BJ (cell line): ENCODE measurements at places on chromosomes 1 and 21.
A peak's percentile ranks its signal among the peaks of the same experiment; 100 is the strongest.

DNA sequence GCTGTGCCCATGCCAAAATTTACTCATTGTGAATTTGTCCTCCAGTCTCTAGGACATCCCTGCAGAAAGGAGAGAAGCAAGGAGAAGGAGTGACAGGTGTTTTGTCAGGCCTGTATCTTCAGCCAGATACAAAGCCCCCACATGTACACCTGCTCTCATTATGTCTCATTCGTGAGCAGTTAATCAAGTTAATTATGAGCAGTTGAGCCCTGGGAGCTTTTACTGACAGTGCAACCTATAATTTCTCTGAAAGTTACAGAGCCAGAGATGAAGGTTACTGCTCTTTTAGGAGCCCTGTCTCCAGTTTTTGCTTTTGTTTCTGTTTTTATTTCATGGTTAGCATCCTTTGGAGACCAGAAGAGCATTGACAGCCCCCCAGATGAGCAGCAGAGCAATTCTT is 5.0 kb upstream of the ILDR2 start:
- no peak for DNase-seq

GRCh38 chr1:33099290-33100118 is 18.6 kb downstream of the AZIN2 start:
- DNase-seq, result peak; percentile 100

GRCh38 chr21:24367936-24368335 is 1239.3 kb downstream of the MRPL39 start:
- DNase-seq, result no peak

DNA sequence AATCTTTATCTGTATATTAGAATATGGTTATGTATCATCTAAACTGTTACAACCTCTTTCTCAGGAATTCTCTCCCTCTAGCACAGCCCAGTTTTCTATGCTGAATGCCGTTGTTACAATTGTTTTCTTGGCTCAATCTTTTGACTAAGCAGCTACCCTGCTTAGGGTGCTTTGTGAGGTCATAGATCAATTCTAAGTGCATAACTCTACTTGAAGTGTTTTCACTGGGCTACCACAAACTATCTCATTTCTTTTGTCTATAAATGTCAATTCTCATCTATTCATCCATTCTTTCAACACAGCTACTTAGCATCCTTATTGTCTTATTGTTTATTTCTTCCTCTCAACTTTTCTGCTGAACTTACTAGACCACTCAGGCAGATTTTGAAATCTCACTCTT is 77.1 kb downstream of the CEP350 start:
- peak; percentile 4 for DNase-seq

DNA sequence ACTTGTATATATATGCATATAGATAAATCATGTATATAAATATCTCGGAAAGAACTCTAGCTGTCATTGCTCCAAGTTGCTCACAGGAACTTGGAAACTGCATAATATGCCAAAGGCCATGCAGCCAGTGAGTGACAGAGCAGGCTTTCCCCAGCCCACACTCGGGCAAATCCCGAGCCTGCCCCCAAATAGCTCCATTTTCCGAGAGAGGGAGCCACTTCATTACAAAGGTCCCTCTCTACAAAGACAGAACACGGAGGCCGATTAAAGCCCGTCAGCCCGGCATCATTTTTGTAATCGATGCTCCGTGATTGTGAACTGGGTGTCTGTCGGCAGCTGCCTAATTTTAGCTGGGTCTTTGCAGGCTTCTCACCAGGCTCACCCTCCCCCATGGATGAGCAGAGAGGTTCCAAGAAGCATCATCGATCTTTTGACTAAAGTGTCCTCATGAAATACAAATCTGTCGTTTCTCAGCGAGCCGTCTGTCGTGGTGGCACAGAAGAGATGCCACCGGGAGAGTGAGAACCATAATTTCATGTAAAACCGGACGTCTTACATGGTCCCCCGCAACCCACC is 663.9 kb downstream of the PTPRU start:
- no peak for DNase-seq

DNA sequence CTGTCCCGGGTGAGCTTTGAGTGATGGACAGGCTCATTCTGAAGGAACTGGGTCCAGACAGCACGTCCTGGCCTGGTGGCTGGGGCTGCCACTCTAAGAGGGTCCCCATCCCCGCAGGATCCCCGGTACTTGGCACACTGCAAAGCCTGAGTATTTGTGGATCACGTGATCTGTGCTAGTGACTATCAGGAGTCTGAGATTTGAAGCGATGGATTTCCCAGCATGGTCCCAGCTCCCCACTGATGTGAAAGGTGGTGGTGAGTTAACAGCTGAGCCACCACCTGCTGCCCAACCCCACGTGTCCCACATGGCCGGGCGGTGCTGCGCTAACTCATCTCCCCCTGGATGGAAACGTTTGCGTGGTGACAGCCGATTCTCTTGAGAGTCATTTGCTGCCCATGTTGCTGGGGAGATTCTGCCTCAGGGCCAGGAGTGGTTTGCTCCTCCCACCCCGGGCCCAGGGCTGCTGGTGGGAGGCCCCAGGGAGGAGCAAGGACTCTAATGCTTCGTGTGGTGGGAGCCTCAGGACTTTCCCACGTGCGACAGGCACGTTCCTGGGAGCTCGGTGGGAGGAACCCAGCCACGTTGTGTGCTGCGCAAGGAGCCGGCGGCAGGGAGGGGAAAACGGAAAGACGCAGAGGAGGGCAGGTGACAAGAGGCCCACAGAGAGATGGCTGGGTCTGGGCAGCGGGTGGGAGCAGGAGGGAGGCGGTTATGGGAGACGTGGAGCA is 15.1 kb downstream of the FAAP20 start:
- no peak for DNase-seq

- DNase-seq, result no peak
Observed at GRCh38 chr1:154741741-154742495, 128.2 kb downstream of the KCNN3 start.

- DNase-seq, result no peak
Observed at GRCh38 chr1:26224606-26225005, 9.4 kb upstream of the CEP85 start.

GRCh38 chr1:37656026-37656425 is 21.3 kb upstream of the RSPO1 start:
- no peak for DNase-seq

DNA sequence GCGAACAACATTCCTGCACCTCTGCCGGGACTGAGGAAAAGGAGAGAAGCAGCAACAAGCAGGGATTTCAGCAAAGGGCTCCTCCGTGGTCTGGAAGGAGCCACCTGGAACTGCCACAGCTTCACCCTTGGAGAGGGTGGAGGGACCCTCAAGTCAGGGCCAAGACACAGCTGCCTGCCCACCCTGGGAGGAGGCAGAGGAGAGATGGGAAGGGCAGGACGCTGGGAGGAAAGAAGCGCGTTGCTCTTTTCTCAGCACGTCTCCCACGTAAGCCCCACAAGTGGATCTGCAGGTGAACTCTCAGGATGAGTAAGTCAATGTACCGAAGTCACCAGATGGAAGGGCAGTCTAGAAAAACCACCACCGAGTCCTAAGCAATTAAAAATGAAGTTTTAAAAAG is 39.6 kb downstream of the SLC19A1 start:
- no peak for DNase-seq

DNA sequence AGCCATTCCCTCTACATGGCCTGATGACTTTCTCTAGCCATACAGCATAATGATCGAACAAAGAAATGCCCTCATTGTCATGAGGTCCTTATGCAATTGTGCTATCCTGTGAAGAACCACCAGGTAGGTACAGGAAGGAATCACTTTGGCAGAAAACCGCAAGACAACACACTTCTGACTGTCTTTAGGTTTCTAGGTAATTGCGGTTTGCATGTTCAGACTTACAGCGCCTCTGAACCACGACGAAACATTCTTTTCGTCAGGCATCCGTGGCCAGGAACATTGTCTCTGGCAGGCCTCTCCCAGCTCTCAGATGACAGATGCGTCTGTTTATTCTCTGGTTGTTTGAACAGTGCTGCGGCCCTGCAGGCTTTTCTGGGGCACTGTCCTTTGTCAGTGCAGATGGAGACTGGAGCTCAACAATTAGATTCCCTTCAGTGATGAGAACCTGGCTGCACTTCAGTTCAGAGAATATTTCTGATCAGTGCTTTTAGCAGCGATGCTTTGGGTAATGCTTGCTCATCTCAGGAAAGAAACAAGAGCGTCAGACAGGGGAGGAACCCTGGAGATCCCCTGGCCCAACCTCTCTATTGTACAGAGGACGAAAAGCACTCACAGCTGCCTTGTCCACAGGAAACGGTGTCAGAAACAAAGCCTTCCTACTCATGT is 63.4 kb downstream of the B3GALT5 start:
- no peak for DNase-seq

DNA sequence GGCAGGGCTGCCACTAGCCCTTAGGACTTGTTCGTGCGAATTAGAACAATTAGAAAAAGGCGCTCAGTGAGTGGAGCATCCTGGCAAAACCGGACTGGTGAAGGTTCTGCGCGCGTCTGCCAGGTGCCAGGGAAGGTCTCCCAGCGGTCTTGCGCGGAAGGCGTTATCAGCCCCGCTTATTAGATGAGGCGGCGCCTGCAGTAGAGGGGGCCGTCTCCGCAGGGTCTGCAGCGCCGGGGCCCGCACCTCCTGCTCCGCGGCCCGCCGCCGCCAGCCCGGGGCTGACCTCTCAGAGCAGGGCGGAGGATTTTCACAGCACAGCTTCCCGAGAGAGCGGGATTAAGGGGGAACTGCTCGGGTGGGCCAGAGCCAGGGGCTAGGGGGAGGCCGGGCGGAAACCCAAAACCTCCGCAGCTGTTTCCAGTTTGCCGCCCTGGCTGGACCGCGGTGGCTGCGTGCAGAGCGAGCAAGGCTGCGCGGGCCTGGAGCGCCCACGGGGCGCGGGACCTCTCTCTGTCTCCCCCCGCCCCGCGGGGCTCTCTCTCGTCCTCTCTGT is 155.2 kb downstream of the FOXD2 start:
- DNase-seq, result no peak

GRCh38 chr1:59696421-59697115 is 118.2 kb upstream of the HOOK1 start:
- no peak for DNase-seq

DNA sequence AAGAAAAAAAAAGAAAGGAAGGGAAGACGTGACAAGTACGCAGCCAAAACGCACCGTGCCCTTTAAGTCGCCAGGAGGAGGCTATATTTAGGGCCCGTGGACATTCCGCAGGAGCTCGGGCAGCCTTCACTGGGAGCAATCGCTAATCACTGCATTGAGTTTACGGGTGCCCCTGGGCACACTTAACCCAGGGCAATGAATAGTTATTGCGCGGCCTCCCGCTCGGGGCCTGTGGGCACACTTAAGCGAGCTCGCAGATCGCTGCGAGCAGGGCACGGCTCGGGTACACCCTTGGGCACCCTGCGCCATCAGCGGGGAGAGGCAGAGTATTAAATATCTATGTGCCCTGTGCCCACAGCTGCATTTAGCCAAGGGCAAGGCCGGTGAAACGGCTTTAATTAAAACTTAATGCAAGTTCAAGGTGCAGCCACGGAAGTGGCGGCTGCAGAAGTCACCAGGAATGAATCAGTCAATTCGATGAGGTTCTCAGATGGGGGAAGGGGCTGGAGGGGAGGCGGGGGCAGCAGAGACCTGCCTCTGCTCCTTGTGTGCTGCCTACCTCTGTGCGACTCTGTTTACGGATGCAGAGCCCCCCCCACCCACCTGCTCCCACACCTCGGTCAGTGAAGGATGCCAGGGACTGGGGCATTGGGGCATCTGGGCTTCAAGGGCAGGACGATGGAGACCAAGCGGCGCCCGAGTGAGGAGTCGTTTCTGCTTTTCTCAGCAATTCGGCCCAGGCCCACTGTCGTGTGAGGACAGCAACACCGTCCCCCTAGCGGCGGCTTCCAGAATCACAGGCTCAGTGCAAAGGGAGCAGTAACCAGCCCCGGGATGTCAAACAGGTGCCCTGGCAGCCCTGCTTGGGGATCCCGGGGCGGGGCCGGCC is 51.8 kb upstream of the TARDBP start:
- DNase-seq, result no peak

DNA sequence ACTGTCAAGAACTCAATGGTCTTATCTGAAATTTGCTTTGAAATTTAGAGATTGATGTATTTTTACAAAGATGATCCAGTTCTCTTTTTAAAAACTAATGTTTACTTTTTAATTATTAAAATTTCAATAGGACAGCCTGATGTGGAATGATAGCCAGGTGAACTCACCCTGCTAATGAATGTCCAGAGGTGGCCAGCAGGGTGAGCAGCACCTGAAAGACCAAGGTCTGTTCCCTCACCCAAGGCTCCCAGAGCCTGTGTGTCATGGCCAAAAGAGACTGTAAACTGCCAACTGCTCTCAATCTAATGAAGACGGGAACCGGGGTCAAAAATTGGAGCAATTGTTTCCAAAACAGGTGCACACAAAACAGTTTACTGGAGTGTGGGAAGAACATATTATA is 340.4 kb downstream of the DISC1 start:
- DNase-seq, result no peak

GRCh38 chr1:156860113-156860627 is 495 bp upstream of the NTRK1 start:
- no peak for DNase-seq
